ENCODE measurements at places on chromosomes 2 and 18.

- peak; percentile 3 for DNase-seq
These were observed 108.1 kb downstream of the MYT1L start for GRCh38 chr2:2222931-2223330.

DNA sequence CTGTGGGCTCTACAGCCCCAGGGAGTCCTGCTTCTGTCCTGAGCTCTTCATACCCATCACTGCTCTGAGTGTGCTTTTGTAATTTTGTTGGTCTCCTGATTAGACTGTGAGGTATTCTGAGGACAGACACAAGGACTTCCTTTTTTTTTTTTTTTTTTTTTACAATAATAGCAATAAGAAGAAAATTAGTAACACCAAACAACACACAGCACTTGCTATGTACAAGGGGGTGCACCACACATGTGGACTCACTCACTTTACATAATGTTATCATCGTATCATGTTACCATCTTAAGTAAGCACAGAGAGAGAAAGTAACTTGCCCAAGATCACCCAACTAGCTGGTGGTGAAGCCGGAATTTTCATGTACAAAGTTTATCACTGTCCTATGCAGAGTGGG is 34.6 kb downstream of the MBP start:
- DNase-seq = no peak

DNA sequence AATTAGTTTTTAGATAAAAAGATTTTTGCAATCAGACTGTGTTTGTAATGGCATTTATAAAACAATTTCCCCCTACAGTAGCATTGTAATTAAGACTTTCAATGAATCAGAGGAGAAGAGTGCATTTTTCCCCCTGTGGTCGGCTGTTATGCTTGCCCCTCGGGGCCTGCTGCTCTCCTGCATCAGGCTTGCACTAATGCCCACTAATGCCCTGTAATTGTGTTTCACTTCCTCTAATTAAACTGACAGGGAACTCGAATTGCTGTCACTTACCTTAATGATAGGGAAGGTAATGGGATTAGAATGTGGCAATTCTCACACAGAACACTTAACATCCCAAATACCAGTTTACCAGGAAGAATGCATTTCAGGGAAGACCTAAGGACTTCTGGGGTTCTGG is 61.2 kb upstream of the LRRTM1 start:
- no peak for DNase-seq

GRCh38 chr2:13114391-13114790 is 397.7 kb downstream of the TRIB2 start:
- no peak for DNase-seq

GRCh38 chr2:189276277-189276676 is 96.7 kb upstream of the COL5A2 start:
- DNase-seq = no peak

DNA sequence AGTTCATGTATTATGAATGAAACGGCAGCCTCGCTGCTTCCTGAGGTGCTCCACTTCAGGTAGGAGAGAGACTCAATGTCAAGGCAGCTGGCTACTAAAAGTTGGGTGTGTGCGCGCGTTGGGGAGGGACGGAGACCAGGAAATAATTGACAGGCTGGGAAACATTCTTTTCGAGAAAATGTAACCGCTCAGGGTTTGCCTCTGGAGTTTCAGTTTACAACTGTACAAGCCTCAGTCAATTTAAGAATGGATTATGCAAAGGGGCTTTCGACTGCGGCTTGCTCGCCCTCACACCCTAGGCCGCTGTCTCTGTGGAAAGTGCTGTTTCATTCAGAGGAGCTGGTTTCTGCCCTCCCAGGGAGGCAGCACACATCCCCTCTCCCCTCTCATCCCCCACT is 4.4 kb upstream of the SPRED2 start:
- DNase-seq = peak; percentile 81

GRCh38 chr18:62585274-62586150 is 62.7 kb downstream of the ZCCHC2 start:
- no peak for DNase-seq

GRCh38 chr2:31567679-31568078 is 13.1 kb downstream of the SRD5A2 start:
- no peak for DNase-seq

DNA sequence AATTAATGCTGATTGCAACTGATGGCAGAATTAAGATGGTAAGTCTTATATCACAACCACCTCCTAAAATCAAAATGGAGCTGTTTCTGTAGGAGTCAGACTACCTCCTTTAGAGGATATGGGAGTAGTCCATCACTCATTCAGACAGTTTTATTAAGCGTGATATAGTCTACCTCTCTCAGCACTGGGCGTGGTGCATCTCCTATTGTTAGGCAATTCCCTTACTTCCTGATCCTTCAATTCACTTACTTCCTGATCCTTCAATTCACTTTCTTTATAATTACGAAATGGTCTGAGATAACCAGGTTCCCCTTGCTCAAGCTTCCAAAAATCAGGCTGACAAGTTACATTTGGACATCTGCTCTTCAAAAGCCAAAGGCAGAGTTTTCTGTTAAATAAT is 31.9 kb downstream of the ATP8B1 start:
- no peak for DNase-seq

GRCh38 chr2:237472909-237473877 is 13.9 kb upstream of the MLPH start:
- DNase-seq = no peak

DNA sequence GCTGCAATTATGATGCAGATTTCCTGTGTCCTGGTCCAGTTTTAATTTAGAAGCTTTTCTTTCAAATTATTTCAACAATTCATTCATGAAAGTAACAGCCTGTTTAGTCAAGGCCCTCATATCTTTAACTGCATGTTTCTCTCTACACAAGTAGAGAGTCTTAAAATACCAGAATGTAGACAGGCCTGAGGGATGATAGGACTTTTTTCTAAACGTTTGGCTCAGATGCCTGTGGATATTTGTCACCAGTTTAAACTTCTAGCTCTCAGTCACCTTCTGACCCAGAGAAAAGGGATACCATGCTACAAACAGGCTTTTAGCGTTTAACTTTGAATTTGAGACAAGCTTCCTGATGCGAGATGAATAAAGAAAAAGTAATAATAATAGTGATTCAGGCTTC is 15.7 kb downstream of the COL5A2 start:
- peak; percentile 46 for DNase-seq

DNA sequence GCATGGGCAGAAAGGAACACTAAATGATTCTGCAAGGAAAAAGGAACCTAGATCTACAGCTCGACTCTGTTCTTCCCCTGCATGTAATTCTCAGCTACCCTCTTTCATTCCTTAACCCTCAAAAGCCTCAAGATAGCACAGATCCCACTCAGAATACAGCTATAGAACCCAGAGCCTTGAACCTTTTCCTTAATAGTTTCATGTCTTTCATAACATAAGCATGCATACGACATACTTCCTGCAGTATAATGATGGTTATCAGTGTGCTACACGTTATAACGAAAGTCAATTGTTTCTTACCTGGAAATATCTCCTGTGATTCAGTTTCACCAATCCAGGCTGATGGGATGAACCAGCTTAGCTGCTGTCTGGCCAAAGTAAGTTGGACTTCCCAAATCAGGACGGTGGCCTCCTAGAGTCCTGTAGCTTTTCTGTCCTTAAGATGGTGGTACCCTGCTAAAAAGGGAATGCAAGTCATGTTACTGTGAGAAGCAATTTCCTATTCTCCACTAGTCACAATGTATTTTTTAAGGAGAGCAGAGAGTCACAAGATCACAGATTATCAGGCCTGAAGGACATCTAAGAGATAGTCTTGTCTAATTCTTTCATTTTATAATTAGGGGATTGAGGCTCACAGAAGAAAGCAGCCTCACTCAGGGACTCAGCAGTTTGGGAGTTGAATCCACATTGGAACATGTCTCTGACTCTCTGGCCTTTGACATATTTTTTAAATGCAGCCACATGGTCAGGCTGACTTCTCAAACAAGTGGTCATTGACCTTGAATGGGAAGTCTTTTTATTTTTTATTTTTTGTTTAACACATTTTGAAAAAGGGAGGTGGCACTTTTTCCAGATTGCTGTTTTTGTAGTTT is 41.8 kb downstream of the CYRIA start:
- no peak for DNase-seq

All from kidney glomerular epithelial cell (primary cell).